NCI-H187 treated with DMSO at 0.1 percent for 48 hours (cell line): ENCODE measurements at places on chromosomes 1 and 21.

DNA sequence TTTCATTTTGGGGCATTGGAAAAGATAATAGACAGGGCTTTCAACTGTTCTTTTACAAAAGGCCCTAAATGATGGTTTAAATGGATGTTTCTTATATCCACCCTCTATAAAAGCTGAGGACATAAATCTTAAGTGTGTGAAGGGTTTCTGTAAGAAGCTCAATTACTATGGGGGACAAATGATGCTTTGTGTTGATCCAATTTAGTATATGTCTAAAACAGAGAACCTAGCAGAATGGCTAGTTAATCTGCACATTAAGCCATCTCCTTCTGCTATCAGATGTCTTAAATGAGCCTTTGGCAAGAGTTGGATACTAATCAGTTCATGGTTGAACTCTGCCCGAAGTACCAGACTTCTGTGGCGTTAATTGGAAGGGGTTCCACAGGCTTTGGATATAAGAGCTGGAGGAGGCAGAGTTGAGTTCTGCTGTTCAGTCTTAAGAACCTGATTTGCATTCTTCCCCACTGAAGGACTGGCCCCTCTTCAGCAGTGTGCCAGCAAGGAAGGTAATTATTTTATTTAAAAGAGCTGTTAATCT lies 43.1 kb downstream of the PTGFRN start:
- no peak for DNase-seq

DNA sequence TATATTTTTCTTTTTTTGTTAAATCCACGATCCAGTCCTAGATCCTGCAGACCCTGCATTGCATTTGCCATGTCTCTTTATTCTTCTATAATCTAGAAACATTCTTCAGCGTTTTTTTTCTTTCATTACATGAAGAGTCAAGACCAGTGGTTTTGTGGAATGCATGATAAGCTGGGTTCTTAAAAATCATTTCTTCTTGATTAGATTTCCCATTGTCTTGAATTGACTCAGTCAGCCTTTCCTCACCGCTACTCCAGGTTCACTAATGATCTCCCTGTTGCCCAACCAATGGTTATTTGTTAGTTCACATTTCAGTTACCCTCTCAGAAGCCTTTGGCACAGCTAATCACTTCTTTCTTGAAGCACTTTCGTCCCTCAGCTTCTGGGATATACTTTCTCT lies 25.2 kb downstream of the CHD1L start:
- DNase-seq = no peak

GRCh38 chr1:111471012-111471411 lies 2.8 kb upstream of the C1orf162 start:
- no peak for DNase-seq

DNA sequence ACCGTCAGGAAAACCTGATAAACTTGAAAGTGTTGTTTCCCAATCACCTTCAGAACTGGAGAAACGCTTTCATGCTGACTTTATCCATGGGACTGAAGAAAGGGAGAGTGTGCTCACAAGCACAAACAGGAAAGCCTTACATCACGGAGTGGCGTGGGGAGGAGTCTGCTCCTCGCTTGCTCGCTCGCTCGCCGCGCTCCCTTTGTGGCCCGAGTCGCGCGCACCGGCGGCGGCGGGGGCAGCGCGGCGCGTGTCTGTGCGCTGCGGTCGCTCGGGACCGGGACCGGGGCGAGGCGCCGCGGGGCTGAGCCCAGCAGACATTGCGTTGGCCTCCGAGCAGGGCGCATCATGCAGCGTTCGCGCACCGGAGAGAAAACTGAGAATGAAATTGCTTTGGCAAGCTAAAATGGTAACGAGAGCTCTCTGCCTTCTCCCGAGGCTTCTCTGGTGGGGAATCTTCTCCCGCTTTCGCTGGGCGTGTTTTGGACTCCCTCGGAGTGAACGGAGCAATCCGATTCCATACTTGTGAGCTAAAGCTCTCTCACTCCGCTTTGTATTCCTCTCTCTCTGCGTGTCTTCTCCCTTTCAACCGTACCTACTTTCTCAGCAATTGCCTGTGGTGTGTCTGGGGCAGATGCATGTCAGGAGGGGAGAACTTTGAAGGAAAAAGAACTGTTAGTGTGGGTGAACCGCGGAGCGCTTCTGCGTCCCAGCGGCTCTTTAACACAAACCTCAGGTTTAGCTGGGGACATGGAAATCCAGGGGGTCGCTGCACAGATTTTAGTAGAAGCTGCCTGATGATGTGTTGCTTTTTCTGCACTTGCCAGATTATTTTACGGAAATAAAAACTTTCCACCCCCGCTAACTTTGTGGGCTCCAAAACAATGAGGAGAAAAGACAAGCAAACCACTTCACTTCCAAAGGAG lies at the start of gene RGL1:
RGL1 (plus strand) TSS at position 205 of the 926 bp plus-strand sequence; CDS start at position 383, 178 bp downstream.
- no peak for DNase-seq

- DNase-seq = no peak
Observed at GRCh38 chr1:7470904-7471638, 300.0 kb upstream of the VAMP3 start.

DNA sequence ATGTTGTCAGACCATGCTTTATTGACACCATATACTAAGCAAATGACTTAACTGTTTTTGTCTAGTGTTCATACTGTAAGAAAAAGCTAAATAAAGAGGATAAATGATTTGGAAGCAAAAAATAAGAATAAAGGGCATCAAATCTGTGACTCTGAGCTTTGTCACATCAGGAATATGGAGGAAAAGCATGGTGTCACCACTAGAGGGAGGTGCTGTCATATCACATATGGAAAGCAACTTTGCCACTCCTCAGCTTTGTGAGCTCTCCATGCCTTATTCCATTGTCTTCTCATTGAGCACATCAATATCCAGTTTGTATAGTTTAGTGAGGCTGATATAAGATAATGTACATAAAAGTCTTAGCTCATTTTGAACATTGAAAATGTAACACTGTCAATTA lies 20.8 kb upstream of the GBP1 start:
- DNase-seq = no peak

DNA sequence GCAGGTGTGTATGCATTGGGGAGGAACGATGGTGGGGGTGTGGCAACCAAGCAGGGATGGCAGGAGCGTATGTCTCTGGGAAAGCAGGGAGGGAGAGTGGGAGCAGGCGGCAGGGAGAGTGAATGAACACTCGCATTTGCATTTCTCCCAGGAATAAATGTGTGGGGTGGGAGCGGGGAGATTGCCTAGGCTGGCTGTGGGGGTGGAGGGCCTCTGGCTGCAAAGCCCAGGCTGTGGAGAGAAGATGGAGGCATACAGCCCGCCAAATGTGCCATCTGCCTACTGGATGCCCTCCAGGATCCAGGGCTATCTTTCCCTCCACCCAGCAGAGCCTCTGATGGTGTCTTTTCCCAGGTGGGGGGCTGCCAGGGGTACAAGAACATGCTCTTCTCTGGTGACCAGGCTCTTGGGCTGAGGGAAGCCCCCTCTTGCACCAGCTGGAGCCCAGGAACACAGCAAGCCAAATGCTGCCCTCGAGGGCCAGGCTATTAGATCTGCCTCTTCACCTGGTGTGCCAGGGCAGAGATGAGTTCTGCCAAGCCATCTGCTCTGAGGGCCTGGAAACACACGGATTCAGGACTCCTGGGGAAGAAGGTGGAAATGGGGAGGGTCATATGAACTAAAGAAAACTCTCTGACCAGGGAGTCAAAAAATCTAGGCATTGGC lies 1.7 kb upstream of the OPTC start:
- no peak for DNase-seq

- no peak for DNase-seq
Observed at GRCh38 chr1:208273386-208274017, 29.3 kb upstream of the PLXNA2 start.

GRCh38 chr1:18575620-18576019 lies 55.0 kb upstream of the PAX7 start:
- DNase-seq = no peak
